Stimulated activated CD4-positive, alpha-beta T cell treated with anti-CD3 and anti-CD28 coated beads, Interleukin-4, amount 100 ng/mL, for 1 hour (primary cell): ENCODE measurements at places on chromosomes 13 and 19.

GRCh38 chr13:46289260-46289955 lies 77.7 kb downstream of the LRRC63 start:
- DNase-seq: no peak

DNA sequence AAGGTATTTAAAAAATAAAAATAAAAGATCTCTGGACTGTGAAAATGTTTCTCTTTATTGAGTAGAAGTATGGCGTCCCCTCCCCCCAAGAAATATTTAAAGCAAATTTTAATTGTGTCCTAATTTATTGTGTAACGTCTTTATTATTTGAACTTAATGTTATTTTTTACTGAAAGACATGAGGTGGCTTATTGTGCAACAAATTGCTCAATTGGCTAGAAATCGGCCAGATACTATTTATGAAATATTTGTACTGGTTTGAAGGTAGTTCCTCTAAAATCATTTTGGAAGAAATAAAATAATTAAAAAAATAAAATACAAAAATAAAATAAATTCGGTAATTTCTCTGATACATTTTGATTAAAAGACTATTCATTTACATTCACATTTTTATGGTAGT lies 162.3 kb downstream of the DACH1 start:
- DNase-seq: no peak

DNA sequence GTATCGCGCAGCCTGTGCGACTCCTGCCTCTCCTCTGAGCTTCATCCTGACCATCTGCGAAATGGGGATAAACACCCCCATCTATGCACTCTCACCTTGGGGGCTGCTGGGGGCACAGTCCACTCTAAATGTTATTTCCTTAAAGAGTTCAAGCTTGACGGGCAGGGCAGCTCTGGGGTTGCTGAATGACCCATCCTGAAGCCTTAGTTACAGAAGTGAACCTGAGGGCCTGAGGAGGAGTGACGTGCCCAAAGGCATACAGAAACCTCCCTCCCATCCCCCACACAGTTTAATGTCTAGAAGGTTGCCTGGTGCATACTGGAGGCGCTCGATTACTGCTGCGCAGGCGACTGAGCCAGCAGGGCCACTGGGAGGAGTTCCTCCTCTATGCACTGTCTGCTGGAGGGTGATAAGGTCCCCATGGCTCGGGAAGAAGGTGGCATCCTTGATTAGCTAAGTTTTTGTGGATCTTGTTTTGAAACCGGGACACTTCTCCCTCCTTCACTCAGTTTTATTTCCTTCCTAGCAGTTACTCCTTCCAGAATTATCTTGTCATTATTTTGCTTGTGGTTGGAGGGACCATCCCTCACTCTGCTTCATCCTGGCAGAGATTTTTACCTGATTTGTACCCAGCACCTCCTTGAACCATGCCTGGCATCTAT lies 572 bp upstream of the FKBP8 start:
- peak; percentile 61 for DNase-seq

GRCh38 chr13:111486801-111487200 lies 166.4 kb downstream of the TEX29 start:
- DNase-seq: no peak

GRCh38 chr13:111462221-111462764 lies 141.9 kb downstream of the TEX29 start:
- DNase-seq: no peak

- DNase-seq: no peak
These were observed 135.5 kb downstream of the IRS2 start for GRCh38 chr13:109650861-109651260.

DNA sequence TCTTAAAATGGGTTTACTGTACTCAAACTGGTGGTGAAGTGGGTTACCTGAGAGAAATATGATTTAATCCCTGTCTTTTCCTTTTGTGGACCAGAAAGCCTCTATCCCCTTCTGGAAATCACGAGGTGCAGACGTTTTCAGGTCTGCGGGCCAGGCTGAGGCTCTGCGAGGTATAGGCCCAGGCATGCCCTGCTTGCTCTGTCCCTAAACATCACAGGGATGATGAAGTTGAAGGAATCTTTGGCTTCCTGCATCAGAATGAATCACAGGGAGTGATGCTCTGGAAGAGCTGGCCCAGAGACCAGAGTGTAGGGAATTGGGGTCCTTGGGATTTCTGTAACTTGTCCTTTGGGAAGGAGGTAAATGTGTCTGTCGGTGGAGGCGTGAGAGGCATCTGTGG lies 18.4 kb upstream of the CHST8 start:
- DNase-seq: no peak

GRCh38 chr19:6354098-6354674 lies 7.1 kb upstream of the CLPP start:
- DNase-seq: no peak

- no peak for DNase-seq
These were observed 20.3 kb upstream of the CRTC1 start for GRCh38 chr19:18662972-18663732.

DNA sequence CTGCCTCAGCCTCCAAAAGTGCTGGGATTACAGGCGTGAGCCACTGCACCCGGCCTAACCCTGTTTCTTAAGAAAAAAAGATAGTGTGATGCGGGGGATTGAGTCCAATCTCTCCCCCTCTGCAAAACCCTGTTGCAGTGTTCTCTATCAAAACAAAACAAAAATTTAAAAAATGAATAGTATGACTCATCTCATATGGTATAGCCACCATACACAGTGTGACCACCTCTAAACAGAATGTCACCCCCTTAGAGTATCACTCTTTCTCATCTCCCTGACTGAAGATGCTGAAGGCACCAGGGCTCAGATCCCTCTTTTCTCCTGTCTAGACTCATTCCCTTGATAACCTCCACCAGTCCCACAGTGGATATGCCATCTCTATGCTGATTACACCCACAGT lies 6.8 kb upstream of the ERF start:
- DNase-seq: no peak

GRCh38 chr19:38949580-38950367 lies 19.0 kb downstream of the MRPS12 start:
- DNase-seq: peak; percentile 86

GRCh38 chr13:99085808-99086266 lies 108.0 kb upstream of the DOCK9 start:
- DNase-seq: no peak

DNA sequence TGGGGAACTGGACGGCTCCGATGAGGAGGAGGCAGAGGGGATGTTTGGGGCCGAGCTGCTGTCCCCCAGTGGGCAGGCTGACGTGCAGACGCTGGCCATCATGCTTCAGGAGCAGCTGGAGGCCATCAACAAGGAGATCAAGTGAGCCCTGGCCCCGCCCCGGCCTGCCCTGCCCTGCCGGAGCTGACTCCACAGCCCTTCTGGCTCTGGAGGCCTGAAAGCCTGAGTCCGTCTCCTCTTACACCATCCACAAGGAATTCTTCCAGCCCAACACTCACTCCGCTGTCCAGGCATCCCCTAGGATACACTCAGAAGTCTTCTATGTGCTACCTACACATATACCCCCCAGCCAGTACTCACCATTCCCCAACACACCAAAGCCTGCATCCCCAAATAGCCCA lies 17.4 kb downstream of the PPFIA3 start:
- DNase-seq: no peak

DNA sequence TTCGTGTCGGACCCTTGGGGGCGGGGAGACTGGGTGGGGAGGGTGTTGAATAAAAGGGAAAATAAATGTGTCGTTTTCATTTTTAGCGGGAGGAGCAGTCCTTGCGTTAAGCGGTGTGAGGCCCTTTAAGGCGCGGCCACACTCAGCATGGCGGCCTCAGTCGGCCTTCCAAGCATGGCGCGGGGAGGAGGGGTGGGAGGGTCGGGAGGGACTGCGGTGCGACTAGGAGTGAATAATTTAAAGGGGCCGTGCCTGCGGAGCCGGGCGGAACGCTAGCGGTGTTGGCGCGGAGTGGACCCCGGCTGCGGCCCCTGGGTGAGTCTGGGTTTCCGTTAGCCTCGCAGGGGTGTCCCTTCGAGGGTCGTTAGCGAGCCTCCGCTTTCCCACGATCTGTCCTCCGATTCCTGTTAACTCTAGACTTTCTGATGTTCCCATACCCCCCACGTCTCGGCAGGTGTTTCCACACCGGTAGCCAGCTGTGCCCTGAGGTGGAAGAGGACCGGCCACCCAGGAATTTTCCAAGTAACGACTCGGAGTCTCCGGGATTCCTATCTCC lies 1.5 kb upstream of the PNPLA6 start:
- DNase-seq: peak; percentile 85

DNA sequence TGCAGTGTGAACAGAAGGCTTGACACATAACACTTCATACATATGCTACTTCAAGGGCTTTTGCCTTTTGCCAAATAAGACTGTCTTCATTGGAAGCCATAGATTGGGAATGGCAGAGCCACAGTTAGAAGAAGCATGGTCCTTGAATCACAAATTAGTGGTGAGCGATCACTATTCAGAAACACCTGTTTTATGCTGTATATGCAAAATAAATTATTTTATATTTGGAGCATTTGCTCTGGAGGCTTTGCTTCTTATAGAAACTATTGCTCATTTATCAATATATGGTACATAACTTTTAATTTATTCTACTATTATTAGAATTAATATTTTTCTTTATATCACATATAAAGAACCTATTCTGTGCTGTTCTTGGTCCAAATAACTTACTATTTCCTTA lies 270.4 kb upstream of the SPRY2 start:
- no peak for DNase-seq

GRCh38 chr13:113930671-113931637 lies 42.9 kb downstream of the C13orf46 start:
- DNase-seq: no peak
